ENCODE measurements at places on chromosomes 5 and 9. TPM values are rescaled to one million over a fixed set of nuclear protein-coding genes. Genes with fewer than 3 reads are reported as not detected.

DNA sequence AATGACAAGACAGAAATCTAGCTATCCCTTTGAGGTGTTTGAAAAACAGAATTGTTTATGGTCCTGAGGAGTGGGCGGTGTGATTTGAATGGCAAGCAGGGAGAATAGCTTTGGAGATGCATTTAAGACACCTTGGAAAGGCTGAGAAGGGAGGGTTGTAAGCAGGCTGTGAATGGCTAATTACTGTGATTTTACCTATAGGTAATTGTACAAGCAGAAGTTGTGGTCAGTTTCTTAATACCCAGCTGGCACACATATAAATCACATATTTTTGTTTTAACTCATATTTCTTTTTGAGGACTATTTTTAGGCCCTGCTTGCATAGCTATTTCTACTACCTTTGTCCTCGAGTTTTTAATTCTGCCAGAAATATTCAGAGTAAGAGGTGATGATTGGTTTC, 248.6 kb downstream of the KDM4C start:
- no peak for DNase-seq

DNA sequence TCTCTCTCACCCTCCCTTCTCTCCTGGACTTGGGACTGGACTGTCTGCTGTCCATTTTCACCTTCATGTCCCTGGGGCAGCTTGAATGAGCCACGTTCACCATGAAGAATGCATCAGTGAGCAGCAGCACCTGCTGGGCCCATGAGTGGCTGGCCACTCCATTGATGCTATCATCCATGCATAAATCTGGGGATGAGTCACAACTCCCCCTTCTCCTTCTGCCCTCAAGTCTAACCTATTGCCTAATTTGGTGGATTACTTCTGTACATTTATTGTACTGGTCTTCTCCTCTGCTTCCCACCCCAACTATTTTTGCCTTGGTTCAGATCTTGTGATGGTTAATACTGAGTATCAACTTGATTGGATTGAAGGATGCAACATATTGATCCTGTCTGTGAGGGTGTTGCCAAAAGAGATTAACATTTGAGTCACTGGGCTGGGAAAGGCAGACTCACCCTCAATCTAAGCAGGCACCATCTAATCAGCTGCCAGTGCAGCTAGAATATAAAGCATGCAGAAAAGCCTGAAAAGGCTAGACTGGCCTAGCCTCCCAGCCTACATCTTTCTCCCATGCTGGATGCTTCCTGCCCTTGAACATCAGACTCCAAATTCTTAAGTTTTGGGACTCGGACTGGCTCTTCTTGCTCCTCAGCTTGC, 46.7 kb downstream of the GDNF start:
- peak; percentile 81 for DNase-seq

DNA sequence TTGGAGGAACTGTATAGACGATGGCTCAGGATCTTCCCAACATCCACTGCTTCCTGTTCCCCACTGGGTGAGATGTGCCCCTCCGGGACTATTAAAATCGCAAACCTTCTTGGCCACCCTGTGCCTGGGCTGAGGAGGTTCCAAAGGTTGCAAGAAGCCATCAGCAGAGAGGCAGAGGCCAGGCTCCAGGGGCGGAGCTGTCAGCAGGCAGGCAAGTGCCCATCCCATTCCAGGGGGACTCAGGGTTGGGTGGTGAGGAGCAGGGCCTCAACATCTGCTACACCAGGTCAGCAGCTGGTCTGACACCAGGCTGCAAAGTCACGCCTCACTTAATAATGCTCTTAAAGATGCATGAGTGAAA, 2.2 kb downstream of the BTNL3 start:
- DNase-seq, result no peak

GRCh38 chr9:128940271-128940921, 7.0 kb downstream of the DOLK start:
- no peak for DNase-seq

DNA sequence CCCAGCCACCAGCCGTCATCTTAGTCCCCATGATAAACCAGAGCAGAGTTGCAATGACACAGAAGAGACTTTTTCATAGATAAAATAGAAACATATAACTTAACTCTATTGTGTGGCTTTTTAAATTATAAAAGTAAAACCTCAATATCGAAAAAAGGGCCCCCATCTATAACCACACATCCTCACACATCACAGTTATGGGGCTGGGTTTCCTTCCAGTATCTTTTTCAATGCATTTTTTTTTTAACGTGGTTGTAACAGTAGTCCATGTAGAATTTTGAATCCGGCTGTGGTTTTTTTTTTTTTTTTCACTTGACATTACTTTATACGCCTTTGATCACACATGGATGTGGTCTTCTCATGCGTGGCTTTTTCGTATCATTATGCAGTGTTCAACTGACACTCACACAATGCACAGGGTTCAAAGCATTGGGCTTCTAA, 77.4 kb downstream of the CFAP77 start:
- DNase-seq, result no peak

- no peak for DNase-seq
These were observed 17.5 kb downstream of the TLE1 start for GRCh38 chr9:81671880-81672280.

DNA sequence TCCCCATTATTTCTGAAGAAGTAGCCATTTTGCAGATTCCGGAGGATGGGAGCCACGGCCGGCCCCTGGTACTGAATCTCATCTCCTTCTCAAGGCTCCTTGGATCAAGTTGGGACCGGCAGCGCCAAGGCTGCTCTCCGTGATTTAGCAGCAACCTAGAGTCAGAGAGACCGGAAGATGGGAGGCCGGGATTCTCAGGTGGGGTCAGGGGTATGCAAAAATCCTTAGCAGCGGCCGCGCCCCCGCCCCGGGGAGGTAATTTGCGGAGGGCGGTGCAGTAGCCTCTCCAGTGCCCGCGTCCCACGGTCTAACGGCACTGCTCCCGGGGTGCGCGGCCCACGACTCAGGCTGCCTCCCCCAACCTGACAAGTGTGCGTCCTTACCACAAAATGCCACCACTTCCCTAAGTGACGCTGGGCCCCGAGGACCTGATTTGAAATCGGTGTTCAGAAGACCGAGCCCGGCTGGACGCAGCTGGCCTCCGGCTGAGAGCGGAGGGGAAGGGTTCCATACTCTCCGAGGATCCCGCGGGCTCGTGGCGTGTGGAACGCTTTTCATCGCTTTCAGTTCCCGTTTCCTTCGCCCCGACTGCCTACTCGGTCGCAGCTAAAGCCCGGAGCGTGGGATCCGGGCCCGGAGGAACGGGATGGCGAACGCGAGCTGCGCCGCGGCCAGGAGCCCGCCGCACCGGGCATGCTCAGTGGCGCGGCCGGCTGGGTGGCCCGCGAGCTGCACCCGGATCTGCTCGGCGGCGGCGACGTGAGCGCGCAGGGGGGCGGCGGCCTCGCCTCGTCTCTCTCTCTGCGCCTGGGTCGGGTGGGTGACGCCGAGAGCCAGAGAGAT, at the start of gene SCAMP1:
Gene SCAMP1 (plus strand): TSS at position 787 of the 843 bp plus-strand sequence. CDS start 55 bp downstream, at position 842.
- peak; percentile 68 for DNase-seq

DNA sequence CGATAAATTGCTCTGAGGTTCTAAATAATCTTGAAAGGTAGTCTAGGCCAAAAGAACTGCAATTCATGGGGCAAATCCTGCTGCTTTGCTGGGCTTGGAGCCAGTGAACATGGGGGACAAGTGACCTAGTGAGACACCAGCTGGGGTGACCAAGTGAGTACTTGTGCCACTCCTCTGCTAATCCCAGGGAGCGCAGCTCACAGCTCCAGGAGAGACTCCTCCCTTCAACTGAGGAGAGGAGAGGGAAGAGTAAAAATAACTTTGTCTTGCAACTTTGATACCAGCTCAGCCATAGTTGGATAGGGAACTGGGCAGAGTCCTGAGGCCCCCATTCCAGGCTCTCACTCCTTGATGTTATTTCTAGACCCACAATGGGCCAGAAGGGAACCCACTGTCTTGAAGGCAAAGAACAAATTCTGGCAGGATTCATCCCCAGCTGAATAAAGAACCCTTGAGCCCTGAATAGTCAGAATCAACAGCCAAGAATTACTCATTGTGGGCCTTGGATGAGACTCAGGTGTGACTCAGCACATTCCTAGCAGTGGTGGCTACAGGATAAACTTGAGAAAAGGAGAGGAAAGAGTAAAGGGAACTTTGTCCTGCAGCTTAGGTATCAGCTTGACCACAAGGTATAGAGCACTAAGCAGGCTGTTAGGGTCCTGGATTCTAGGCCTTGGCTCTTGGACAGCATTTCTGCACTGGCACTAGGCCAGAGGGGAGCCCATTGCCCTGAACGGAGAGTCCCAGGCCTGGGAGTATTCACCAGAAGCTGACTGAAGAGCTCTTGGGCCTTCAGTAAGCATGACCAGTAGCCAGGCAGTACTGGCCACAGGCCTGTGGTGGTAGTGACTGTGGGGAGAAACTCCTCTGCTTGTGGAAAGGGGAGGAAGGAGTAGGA, 288.3 kb upstream of the CDH18 start:
- DNase-seq, result peak; percentile 66

- no peak for DNase-seq
These were observed 12.5 kb downstream of the TRPM3 start for GRCh38 chr9:71108937-71109336.

DNA sequence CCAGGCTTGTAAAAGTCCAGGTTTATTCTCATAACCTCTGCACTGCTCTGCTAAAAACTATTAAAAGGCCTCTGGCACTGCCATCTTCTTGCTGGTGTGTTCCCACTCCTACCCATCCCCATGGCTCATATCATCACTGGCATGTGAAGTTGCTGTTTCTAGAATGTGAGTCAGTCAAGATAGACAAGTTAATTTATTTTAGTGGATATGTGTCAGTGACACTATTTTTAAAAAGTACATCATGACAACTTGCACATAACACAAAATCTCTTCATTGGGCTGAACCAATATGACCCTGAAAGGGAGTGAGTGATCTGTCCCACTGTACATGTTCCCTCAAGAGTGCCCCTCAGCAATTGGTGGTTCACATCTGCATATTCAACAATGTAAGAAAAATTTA, 299.7 kb downstream of the NFIB start:
- no peak for DNase-seq

DNA sequence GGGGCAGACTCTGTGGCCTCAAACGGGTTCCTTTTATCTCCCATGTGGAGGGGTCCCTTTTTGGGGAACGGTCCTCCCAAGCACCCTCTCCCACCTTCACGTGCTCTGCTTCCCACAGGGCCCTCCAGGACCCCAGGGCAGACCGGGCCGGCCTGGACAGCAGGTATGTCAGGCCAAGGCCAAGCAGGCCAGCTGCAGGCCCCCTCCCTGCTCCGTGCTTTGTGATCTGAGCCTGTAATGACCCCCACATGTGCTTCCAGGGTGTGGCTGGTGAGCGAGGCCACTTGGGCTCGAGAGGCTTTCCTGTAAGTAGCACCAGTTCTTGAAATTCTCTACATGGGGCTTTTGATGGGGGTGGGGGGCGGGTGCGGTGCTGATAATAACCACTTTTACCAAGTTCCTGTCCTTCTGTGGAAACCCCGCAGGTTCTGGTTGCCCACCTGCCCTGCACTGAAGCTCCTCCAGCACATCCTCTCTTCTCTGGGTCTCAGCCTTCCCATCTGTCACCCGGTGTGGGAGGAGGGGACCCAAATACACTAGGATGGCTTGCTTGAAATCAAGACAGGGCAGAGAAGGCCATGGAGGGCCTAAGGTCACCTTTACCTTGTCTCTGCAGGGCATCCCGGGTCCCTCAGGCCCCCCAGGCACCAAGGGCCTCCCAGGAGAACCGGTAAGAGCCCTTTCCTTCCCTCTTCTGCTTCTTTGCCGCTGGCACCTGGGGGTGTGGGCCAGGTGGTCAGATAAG, 57.9 kb upstream of the ORM1 start:
- no peak for DNase-seq

DNA sequence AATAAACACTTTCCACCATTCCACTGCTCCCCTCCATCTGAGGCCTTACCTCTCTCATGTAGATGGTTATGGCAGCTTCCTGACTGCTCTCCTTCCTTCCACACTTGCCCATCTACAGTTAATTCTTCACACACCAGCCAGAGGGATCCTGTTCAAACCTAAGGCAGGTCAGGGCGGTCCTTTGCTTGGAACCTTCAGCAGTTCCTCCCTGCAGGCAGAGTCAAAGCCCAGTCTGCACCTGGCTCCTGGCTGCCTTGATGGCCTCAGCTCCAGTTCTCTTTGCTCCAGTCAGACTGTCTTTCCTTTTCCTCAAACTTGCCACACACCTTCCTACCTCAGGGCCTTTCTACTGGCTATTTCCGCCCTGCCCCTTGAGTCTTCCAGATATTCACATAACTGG, 30.2 kb upstream of the NR3C1 start:
- no peak for DNase-seq

GRCh38 chr9:78133751-78134150, 102.1 kb upstream of the CEP78 start:
- DNase-seq, result no peak

DNA sequence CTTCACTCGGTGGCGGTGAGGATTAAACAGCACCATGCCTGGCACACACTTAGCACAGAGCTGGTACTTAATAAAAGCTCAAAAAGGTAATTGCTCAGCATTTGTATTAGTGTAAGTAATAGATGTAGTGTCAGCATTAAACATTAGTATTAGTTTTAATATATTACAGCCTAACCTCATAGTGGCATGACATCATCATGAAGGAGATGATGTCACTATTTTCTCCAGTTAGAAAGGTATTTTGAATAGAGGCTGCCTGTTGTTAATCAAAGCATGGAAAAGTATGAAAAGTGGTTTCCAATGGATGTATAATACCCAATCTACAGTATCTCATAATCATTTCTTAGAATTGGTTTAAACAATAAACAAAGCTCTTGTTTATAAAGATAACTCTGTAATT, 49.0 kb upstream of the FSTL4 start:
- no peak for DNase-seq

GRCh38 chr5:126947146-126948010, 83.0 kb downstream of the MARCHF3 start:
- no peak for DNase-seq

GRCh38 chr5:124697933-124698591, 48.4 kb downstream of the ZNF608 start:
- no peak for DNase-seq

DNA sequence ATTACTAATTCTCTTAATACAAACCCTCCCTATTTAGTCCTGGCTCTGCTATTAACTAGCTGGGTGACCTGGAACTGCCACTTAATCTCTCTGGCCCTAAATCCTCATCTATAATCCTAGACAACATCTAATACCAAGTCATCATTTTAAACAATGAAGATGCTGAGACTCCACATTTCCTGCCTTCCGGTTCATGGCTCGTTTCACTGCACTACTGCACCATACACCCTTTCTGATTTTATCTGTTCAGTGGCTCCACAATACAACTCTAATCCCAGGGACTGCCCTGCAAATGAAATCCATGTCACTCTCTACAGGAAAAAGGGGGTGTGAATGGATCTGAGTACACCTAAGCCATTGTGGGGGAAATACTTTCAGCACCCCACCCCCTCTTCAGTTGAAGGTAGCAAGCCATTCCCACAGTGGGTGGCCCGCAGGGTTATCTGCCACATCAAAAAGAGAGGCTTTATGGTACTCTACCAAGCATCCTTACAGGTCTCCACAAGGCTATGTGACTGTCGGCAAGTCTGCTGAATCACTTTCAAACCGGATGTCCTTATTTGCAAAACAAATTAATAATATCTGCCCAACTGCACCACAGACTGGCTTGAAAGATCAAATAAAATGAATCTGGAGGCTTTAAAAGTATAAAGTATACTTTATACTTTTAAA, 89.5 kb downstream of the EPB41L4A start:
- DNase-seq, result no peak

The ENHO gene
- not detected for total RNA-seq

The ADAMTSL1 gene
- 0.62 TPM for total RNA-seq

The CA9 gene
- 0.27 TPM for total RNA-seq
